ENCODE measurements at places on chromosomes 11 and 22.

DNA sequence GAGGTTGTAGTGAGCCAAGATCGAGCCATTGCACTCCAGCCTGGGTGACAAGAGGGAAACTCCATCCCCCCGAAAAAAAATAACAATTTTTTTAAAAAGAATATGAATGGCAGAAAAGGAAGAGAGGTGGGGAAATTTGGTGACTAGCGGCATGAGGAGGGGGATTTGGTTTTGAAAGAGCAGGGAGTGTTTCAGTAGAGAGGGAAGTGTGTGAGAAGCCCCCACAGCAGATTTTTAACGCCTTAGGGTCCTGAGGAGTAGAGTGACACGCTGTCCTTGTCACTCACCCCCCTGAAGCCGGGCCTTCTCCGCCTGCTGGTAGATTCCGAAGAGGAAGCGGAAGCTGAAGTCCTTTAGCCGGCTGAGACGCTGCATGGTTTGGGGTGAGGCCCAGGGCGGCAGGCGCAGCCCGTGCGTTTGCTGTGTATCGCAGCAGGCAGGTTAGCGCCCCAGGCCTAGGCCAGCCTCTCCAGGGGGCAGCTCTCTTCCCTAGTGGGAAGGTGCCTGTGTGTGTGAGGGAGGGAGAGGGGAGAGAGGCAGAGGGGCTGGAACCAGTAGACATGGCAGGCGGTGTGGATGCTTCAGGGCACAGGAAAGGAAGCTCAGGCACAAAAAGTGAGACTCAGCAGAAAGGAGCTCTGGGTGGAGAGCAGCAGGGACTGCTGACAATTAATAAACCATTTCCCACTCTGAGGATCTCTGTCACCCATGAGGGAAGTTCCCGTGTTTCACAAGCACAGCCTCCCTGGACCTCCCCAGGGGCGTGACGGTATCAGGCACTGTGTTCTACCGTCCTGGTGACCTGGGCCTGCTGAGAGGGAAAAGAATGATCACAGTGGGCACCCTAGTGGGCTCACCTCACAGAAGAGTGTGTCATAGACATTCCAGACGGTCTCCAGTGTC is 3.9 kb downstream of the ACP2 start:
- no peak for DNase-seq

- no peak for DNase-seq
These were observed 162.2 kb upstream of the NECTIN1 start for GRCh38 chr11:119891055-119891768.

DNA sequence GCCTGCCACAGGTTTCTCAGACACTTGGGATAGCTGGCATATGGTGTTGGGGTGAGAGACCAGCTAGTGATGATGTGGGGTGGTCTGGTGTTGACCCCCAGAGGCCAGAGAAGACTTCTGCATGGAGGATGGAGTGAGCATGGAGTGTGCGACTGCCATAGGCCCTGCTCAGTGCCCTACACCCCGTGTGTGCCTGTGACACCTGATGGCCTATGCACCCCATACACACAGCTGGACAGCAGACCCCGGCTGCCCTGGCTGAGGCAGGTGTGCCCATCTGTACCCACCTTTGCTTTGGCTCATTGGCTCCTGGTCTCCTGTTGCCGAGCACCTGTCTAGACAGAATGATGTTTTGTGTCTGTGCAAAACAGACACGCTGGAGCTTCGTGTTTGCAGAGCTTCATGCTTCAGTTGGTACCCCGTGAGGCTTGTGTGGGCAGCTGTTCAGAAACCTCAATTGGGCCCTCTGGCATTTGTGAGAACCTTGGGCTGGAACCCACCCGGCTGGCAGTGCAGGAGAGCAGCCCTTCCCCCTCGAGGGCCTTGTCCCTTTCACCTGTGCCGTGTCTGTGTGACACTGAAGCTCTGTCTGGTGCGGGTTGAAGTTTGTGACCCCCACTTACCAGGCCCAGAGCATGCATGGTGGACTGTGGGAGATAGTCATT is 27.6 kb downstream of the BCR start:
- no peak for DNase-seq

DNA sequence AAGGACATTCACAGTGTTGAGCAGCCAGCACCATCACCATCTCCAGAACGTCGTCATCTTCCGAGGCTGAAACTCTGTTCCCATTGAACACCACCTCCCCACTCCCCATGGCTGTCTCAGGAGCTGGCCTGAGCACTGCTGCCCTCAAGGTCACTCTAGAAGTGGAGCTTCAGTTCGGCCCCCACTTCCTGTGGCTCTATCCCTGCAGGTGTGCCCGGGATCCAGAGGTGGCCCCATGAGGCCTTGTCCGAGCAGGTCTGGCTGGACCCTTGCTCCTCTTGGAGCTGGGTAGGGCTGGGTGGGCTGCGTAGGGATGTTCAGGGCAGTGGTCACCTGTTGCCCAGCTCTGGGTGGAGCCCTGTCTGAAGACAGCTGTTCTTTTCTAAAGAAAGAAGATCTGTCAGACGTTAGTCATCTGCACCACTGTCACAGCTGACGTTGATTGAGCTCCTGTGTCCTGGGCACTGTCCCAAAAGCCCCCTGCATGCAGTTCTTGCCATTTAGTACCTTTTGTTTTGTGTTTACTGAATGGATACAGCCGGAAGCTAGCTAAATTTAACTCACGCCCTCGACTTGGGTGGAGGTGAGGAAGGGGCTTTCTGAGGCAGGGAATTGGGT is 75.5 kb upstream of the CLDN5 start:
- no peak for DNase-seq

GRCh38 chr11:64638018-64638665 is 47.1 kb downstream of the SLC22A12 start:
- DNase-seq: no peak

DNA sequence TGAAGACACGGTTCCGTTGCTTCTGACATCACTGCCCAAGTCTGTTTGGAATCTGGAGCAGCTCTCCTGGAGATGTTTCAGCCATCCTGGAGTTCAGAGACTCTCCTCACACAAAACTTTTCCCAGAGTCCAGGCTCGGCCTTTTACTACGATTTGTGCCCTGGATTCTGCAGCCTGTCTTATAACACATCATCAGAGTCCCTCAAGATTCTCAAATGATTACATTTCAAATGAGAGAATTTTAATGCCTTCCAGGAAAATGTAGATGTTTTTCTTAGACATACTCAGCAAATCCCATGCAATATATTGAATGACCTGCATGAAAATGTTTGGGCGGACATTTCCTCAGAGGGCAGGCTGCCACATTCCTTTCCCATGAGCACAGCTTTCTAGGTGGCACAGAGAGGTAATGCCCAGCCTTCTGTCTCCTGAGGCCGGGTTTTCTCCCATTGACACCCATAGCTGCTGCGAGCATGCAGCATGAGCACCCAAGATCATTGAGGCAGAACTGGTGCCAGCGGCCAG is 129.1 kb downstream of the SNX19 start:
- DNase-seq: no peak

Data from stimulated activated CD8-positive, alpha-beta memory T cell treated with anti-CD3 and anti-CD28 coated beads, Interleukin-7, amount 100 ng/mL, for 1 hour (primary cell).